Activated T-helper 1 cell treated with anti-CD3 and anti-CD28 coated beads, Interleukin-12 subunit alpha, Interleukin-12 subunit beta, Interleukin-2, Interleukin-4 antibody, amounts not matched to agents 30 ng/mL and 10 ng/mL and 1 ng/mL, durations not matched to agents 14 hours and 24 hours and 36 hours (primary cell): ENCODE measurements at places on chromosomes 5 and 9.
A peak's percentile ranks its signal among the peaks of the same experiment; 100 is the strongest.

GRCh38 chr9:100598641-100599145, 20.8 kb downstream of the CAVIN4 start:
- H3K27me3 ChIP-seq: peaks cover 20% of the 10 kb centered on the region
- no peaks in the 10 kb centered on the region for H3K36me3 ChIP-seq
- peak overlapping the region; percentile 78 for H3K4me3 ChIP-seq
- no peak overlapping the region for H3K27ac ChIP-seq
- H3K4me1 ChIP-seq: peaks cover 15% of the 10 kb centered on the region

GRCh38 chr9:110308633-110309038, 29.0 kb downstream of the TXNDC8 start:
- H3K27ac ChIP-seq: no peak overlapping the region
- no peaks in the 10 kb centered on the region for H3K36me3 ChIP-seq
- peaks cover 11% of the 10 kb centered on the region for H3K4me1 ChIP-seq
- no peak for DNase-seq

- peaks cover 11% of the 10 kb centered on the region for H3K4me1 ChIP-seq
- no peaks in the 10 kb centered on the region for H3K36me3 ChIP-seq
- H3K27ac ChIP-seq: no peak overlapping the region
- H3K27me3 ChIP-seq: peaks cover 4% of the 10 kb centered on the region
Observed at GRCh38 chr9:99416007-99416406, 193.9 kb downstream of the SEC61B start.

- no peak overlapping the region for H3K27ac ChIP-seq
- no peak overlapping the region for H3K4me3 ChIP-seq
- H3K36me3 ChIP-seq: no peaks in the 10 kb centered on the region
- H3K4me1 ChIP-seq: no peaks in the 10 kb centered on the region
Observed at GRCh38 chr5:94830520-94830919, 212.1 kb downstream of the SLF1 start.
